ENCODE measurements at places on chromosomes 6 and 20.

DNA sequence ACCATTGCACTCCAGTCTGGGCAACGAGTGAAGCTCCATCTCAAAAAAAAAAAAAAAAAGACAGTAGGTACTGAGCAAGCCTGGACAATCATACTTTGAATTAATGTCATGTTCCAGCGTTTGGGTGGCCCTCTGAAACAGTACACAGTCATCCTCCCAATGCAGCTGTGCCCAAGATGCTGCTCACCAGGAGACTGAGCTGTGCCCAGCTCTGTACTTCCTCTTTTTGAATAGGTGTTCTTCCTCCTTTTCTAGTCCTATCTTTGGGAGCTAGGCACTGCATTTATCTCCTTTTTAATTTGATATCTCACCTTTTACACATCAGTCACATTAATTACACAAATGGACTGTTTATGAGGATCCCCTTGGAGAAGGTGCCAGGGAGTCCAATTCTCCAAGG is 101.5 kb downstream of the RPP40 start:
- DNase-seq, result no peak

GRCh38 chr20:1813101-1813529 is 82.1 kb upstream of the SIRPA start:
- DNase-seq, result peak; percentile 80

- DNase-seq, result no peak
Measured at GRCh38 chr6:50820869-50821264, 2.2 kb downstream of the TFAP2B start.

DNA sequence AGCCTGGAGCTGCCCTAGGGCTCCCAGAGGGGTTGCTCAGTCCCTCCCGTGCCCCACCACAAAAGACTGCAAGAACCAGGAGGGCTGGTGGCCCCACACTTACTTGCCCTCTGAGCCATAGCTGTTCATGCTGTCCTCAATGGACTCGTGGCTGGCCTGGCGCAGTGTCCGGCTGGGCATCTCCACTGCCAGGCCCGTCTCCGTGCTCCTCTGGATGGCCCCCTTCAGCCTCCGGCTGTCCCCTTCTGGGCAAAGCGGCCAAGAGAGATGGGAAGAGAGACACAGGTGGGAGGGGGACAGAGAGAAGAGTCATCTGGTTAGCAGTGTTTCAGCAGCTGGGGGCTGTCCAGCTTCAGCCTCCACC is 25.5 kb downstream of the KCNK15 start:
- DNase-seq, result no peak

DNA sequence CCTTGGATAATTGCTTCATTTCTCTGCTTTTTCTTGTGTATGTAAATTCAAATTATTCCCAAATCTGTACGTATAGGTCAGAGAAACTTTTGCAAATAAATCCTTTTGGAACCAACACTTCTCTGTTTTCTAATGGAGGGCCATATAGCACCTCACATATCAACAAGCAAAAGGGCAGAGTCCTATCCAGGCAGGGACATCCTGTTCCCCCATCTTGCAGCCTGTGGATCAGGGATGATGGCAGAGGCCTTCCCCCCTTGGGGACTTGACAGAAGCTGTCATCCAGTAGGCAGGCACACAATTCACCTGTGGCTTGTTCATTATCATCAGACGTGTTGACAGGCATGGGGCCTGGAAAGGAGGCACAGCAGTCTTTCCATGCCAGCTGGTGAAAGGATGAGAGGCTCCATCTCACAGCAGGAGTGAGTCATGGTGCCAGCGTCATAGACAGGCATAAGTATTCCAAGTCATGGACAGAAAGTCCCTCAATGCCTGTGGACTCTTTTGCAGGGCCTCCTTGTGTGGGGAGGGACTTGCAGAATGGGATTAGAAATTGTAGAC is 31.8 kb upstream of the PLEKHG1 start:
- DNase-seq, result no peak

Measured in sciatic nerve (tissue), 2 donors.